T-cell (primary cell): ENCODE measurements at places on chromosomes 5 and 9.

GRCh38 chr9:137163365-137163715 lies 6.5 kb downstream of the LRRC26 start:
- no peak for DNase-seq

DNA sequence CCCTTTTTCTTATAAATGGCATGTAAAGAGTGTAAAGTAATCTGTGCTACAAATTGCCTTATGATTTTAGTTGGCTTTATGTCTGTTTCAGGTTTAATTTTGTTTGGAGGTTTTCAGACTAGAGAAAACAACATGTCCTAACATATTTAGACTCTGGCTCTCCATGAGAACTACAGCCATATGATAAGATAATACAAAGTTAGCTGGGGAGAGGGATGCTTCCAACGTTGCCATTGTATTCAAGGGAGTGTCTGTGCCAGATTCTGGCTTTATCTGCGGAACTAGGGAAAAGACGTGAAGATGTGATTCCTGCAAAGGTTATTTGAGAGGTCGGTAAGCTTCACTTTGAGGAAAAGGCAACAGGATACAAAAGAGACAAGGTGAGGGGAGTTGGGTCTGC lies 140.0 kb upstream of the OTULINL start:
- DNase-seq: no peak

GRCh38 chr5:140292212-140293036 lies 10.5 kb downstream of the PFDN1 start:
- no peak for DNase-seq

GRCh38 chr5:156677963-156678362 lies 172.1 kb upstream of the PPP1R2B start:
- DNase-seq: no peak

- DNase-seq: no peak
Observed at GRCh38 chr5:2149195-2149539, 266.4 kb upstream of the IRX4 start.

DNA sequence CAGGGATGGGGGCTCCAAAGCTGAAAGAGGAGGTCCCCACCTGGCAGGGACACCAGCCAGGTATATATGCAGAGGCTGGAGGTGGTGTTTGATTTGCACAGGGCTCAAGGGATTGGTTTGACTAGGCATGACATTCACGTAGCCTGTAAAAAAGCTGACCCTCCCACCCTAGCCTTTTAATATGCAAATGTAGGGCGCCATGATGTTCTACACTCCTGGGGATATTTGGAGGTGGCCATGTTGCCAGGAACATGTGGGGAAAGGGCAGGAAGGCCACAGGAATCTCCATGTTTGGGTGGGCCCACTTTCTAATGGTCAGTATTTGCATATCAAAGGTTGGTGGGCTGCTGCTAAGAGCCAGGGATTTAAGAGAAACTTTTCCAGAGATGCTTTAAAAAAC lies 12.0 kb upstream of the THG1L start:
- no peak for DNase-seq

DNA sequence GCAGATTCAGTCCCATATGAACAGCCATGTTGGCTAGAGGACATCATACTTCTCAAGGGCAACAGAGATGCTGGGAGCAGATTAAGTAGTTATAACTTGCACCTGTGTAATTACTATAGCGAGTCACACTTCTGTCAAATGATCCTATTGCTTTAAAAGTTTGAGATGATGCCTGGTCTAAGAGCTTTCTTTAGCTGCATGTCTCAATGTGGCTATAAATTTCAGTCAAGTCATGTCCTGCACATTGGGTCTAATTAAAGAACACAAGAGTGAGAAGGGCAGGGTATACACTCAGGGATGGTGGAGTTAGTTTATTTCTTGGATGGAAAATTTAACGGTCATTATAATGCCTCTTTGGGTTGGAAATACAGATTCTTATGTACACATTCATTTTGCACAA lies 557.3 kb downstream of the RAB3C start:
- no peak for DNase-seq

GRCh38 chr5:171660434-171660833 lies 125.2 kb upstream of the SMIM23 start:
- no peak for DNase-seq

DNA sequence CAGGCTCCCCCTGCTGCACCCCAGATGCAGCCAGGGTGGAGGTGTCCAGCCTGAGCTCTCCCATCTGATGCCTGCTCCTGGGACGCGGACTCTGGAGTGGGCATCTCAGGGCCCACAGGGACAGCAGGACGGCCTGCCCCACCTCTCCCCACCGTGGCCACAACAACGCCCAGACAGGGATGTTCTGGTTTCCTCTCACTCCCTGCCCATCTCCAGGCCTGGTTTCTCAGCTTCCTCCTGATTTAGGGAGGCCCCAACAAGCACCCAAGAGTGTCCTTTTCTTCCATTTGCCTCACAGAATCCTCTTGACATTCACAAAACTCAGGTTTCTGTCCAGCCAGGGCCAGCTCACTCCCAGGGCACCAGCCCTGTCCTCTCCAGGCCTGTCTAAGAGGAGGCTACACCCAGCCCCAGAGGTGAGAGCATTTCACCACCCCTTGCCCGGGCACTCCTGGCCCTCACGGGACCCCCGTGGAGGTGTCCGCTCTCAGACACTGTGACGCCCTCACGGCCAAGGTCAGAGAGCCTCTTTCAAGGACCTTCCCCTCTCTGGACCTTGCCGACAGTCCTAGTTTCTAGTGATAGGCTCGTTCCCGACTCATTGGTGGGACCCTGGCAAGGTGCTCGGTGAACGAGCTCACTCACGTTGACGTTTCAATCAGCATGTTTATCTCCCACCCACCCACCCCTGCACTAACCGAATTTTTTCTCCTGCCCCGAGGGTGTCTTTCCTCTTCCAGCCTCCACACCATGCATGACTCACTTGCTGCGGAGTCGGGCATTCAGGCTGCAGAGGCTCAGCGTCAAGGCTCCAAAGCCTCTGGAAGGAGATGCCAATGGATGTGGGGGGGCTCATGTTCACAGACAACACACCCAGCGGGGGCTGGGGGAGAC lies 62.0 kb upstream of the UNC5A start:
- no peak for DNase-seq
